ENCODE measurements at places on chromosomes 2 and 18. TPM values are rescaled to one million over a fixed set of nuclear protein-coding genes. Genes with fewer than 3 reads are reported as not detected.

GRCh38 chr2:207253666-207254345 is 88.1 kb upstream of the KLF7 start:
- H3K36me3 ChIP-seq, result no peaks in the 10 kb centered on the region
- DNase-seq, result no peak
- no peak overlapping the region for H3K4me3 ChIP-seq
- H3K27ac ChIP-seq, result no peak overlapping the region
- H3K27me3 ChIP-seq, result no peaks in the 10 kb centered on the region
- peaks cover 15% of the 10 kb centered on the region for H3K4me1 ChIP-seq

- H3K36me3 ChIP-seq, result no peaks in the 10 kb centered on the region
- DNase-seq, result peak; percentile 81
- peak overlapping the region; percentile 93 for H3K27ac ChIP-seq
- peaks cover 13% of the 10 kb centered on the region for H3K27me3 ChIP-seq
- peaks cover 22% of the 10 kb centered on the region for H3K4me1 ChIP-seq
Observed at GRCh38 chr2:17538844-17539554, 1.5 kb upstream of the VSNL1 start.

The KATNAL2 gene
- 7.7 TPM for total RNA-seq

DNA sequence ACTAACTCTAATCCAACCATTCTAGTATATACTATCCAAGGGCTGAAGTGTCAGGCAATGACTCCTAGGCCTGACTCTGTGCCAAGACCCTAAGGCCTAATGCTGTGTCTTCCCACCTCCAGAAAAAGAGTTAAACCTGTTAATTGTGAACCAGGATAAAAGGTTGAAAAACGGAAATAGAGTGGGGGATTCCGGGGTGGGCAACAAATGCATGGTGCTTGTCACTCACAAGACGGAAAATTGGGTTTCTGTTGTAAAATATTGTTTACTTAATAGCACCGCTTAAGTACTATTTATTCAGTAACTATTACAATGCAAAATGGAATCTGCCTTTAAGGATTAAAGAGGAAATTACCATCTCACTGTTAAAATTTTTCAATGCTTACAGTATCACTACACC is 3.2 kb downstream of the STK17B start:
- DNase-seq, result no peak
- H3K27ac ChIP-seq, result peak overlapping the region; percentile 7
- H3K36me3 ChIP-seq, result no peaks in the 10 kb centered on the region

GRCh38 chr2:222993920-222994650 is 57.9 kb upstream of the KCNE4 start:
- H3K4me1 ChIP-seq, result no peaks in the 10 kb centered on the region
- no peak overlapping the region for H3K4me3 ChIP-seq
- H3K36me3 ChIP-seq, result no peaks in the 10 kb centered on the region
- no peaks in the 10 kb centered on the region for H3K27me3 ChIP-seq
- DNase-seq, result no peak
- H3K27ac ChIP-seq, result no peak overlapping the region

DNA sequence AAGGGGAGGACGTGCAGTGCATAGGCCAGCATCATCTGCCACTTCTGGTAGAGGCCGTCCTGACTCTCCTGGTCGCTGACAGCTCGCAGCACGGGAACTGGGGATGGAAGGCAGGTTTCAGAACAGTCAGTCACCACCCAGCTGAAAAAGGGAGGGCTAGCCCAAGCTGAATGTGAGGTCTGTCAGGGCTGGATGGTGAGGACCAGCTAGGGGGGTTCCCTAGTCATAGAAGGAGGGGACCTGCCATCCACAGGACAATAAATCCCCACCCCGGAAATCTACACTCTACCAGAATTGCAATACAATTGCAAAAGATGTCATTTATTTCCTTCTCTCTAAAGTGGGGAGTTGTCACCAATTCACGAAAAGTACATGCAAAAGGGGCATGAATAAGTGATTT is 15.8 kb downstream of the ABCG5 start:
- H3K36me3 ChIP-seq, result no peaks in the 10 kb centered on the region
- H3K27me3 ChIP-seq, result no peaks in the 10 kb centered on the region
- no peak overlapping the region for H3K27ac ChIP-seq
- DNase-seq, result no peak
- no peaks in the 10 kb centered on the region for H3K4me1 ChIP-seq

- peaks cover 71% of the 10 kb centered on the region for H3K27me3 ChIP-seq
- no peak within 1 kb of the TSS for H3K27ac ChIP-seq
- peak; percentile 71 for DNase-seq
- peak within 1 kb of the TSS; percentile 85 for H3K4me3 ChIP-seq
Observed at GRCh38 chr18:50559752-50560680, at the start of gene MAPK4. Gene MAPK4, plus strand, starts transcription at chr18:50560087. Its CDS starts 103,872 bp downstream, at chr18:50663959.

DNA sequence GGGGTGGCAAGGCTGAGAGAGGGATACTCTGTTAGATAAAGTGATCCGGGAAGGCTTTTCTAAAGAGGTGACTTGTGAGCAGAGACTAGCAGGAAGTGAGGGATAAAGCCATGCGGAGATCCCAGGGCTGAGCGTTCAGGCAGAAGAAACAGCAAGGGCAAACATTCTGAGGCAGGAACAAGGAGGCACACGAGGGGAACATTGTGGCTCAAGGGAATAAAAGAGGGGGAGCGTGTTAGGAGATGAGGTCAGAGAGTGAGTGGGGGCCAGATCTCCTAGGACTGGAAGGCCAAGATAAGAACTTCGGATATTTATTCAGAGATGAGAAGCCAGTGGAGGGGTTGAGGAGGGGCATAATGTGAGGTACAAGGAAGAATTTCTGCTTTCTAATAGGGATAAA is 67.1 kb downstream of the ACTR2 start:
- H3K4me3 ChIP-seq, result no peak overlapping the region
- no peaks in the 10 kb centered on the region for H3K4me1 ChIP-seq
- H3K27me3 ChIP-seq, result no peaks in the 10 kb centered on the region
- no peaks in the 10 kb centered on the region for H3K36me3 ChIP-seq
- DNase-seq, result no peak
